ENCODE measurements at places on chromosomes 1 and 21.
A peak's percentile ranks its signal among the peaks of the same experiment; 100 is the strongest.

DNA sequence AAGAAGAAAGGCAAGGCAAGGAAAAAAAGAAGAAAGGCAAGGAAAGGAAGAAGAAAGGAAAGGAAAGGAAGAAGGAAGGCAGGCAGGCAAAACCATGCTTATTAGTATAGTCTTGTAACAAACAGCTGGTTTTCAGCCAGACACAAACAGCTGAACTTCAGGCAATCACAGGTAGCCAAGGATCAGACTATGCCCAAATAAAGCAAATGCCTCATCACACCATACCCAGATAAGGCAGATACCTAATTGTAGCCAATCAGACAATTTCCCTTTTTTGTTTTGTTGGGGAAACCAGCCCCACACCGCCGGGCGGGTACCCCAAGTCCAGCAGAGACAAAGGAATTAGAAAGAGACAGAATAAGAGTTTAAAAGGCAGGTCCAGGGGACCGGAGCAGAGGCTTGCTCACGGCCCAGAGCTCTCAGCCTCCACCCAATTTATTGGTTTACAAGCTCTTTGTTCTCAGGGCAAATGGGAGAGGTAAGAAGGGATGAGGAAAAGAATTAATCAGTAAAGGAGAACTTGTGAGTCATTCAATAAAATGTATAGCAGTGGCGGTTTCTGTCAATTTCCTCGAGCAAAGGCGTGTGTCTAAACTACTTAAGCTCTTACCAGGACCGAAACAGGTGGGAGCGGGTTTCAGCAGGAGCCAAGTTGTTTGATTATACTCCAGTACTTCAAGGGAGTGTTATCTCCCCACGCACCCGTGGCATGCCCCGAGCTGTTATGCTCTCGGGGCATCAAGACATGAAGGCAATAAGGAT, 886.8 kb downstream of the KCNT2 start:
- DNase-seq: no peak

GRCh38 chr21:31609081-31609480, 50.4 kb upstream of the SOD1 start:
- DNase-seq: no peak

DNA sequence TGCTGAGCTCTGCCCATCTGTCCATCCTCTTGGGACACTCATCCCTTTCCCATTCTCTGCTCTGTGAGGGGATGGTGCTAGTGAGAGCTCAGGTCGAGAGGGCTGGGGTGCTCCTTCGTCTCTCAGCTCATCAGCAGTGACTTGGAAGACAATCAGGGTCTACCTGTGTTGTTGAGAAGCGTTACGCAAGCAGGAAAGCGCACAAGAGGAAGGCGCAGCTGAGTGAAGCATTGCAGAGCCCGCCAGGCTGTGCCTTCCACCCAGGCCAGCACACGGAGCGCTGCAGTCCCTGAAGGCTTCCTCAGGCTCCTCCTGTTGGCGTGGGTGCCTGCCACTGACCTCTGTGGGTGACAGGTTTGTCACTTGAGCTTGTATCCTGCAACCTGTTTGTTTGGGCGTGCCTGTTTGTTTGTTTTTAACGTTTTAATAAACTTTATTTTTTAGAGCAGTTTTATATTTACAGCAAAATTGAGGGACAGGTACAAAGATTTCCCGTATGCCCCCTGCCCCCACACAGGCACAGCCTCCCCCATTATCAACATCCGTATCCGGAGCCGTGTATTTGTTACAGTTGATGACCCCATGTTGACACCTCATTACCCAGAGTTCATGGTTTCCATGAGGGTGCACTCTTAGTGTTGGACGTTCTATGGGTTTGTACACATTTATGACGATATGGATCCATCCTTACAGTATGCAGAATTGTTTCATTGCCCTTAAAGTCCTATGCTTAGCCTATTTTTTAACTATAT, 36.7 kb downstream of the ADARB1 start:
- no peak for DNase-seq

DNA sequence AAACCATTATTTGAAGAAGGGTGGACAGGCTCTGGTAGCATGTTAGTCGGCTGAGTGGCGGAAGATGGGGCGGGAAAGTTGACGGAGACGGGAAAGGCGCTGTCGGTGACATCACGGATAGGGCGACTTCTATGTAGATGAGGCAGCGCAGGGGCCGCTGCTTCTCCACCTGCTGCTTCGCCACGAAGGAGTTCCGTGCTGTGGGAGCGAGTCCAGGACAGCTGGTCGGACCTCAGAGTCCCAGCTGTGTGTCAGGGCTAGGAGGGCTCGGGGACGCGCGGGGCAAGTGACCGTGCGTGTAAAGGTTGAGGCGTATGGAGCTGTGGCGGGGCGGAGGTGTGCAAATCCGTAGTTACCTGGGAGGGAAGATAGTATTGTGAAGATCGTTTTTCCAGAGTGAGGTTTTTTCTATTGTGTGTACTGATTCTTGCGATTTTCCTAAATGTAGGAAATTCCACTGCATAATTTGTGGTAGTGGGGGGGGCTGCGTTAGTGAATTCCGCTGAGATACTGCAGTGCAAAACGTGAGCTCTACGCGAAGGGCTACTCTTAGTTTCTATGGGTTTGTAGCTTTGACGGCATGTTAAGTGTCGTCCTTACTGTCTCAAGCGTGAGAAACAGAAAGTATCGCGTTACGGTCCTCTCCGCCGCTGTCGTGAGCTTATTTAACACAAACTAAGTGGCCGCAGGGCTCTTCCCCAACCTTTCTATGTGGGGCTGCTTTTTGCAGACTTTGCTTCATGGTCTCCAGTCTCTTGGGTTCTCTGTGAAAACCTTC, 111.2 kb upstream of the NBPF11 start:
- peak; percentile 41 for DNase-seq

GRCh38 chr1:243409284-243409683, 153.4 kb downstream of the SDCCAG8 start:
- DNase-seq: no peak

- no peak for DNase-seq
Observed at GRCh38 chr1:56034222-56034621, 545.1 kb downstream of the PLPP3 start.

- no peak for DNase-seq
Observed at GRCh38 chr1:81811757-81812371, 11.1 kb downstream of the ADGRL2 start.

DNA sequence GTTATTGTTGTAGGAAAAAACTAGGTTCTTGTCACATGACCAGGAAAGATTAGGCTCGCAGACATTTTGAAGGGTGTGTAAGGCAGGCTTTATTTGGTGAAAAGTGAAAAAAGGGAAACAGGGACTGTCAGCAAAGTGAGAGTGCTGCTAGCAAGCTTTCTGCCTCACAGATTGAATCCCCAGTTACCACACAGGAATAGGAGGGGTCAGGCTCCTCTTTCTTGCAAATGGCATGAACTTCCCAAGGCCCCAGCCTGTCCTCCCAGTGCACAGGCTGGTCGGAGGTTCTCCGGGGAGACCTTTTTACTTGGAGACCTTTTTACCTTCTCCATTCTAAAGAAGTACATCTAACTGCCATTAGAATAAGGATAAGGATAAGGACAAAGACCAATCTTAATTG, 42.1 kb downstream of the SYCP1 start:
- no peak for DNase-seq

- DNase-seq: no peak
Observed at GRCh38 chr1:42657201-42657600, 1.0 kb upstream of the PPIH start.

DNA sequence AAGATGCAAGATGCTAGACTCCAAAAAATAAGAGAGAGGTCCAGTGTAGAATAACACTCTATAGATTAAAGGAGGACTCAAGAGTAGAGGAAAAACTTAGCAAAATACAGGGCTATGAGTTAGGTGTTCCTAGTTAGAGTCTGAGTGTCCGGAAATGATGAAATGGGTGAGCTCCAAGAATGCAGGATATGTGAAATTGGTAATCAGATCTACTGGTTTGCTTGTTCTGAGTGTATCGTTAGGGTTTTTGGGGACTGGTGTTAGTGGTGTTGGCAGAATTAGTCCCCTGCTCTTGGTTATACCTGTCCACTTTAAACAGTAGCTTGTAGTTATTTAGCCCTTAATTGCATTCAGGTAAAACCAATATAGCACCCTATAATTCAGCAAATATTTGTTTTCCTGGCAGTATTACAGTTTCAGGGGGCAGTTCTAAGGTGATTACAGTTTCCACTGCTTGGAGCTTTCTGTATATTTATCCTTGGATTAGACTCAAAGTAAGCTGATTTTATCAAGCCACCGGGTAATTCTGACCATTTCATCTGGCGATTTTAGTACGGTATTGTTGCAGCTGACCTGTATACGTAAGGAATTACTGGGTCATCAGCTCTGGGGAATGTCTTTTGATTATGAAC, 332.7 kb downstream of the CHRM3 start:
- DNase-seq: no peak

All from C1 segment of cervical spinal cord (tissue), 14 donors.